ENCODE measurements at places on chromosomes 12 and 14.

- DNase-seq = no peak
Measured at GRCh38 chr12:38890102-38890855, 15.1 kb downstream of the CPNE8 start.

DNA sequence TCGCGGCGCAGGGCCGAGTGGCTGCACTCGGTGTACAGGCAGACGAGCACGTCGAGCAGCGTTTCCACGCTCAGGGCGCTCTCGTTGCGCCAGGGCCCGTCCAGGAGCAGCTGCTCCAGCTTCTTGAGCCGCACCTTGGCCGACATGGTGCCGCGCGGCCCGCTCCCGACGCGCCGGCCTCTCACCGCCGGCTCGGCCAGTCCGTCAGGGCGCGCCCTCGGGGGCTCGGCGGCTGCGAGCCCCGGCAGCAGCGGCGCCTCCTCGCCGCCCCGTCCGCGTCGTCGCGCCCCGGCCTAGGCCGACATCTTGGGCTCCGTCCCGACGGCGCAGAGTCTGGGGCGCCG, 349 bp downstream of the CDC42BPB start:
- no peak for DNase-seq

DNA sequence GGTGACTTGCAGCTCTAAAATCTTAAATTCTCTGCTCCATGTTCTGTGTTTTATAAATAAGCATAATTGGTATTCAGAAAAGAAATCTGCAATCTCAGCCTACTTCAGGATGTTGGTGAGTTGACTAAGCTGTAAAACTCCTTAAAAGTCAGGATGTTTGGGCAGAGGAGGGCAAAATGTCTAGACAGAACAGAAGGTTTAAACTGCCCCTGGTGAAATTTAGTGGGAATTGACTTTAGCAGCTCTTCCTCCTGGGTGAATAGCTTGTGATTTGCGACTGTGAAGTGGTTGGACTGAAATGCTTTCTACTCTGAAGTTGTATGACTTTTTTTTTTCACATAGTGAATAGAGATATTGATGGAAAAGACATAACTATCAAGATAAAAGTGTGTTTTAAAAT, 85.8 kb downstream of the CAND1 start:
- DNase-seq = no peak

DNA sequence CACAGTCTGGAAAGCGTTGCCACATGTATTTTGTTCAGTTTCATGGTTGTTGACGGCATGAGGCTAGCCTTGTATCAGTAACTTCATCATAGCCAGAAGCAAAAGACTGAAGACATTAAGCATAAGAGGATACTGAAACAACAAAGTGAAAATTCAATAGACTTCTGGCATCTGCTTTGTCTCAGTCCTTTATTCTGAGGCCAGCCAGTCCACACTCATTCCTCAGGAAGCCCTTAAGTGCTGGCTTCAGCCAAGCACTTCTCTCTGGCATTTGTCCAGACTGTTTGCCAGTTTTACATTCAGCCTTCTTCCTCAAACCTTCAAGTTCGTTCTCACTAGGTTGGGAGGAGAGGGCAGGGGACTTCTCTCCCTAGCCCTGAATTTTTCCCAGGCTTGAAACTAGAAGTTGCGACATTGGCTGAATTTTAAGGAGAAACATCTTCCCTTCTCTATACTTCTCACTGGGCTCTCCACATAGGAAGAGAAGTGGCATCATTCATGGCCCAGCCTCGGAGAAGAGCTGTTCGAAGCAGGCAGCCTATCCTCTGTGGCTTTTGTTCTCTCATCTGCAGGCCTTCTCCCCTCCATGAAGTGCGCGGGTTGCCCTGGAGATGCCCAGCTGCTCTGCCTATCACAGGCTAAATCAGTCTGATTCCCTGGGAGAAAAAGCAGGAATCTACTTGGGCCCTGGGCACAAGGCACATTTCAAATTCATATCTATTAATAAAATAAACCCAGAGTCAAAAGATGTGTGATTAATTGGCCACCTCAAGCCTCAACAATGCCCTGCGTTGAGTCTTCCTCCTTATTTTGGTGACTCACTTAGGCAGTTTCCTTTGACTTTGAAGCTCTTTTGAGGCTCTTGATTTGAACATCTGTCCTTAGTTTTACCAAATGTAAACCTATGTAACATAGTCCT, 130.9 kb upstream of the PLEKHA5 start:
- DNase-seq = peak; percentile 94

GRCh38 chr14:71206123-71206522, 298.9 kb downstream of the PCNX1 start:
- DNase-seq = no peak

GRCh38 chr14:56953884-56954283, 143.6 kb upstream of the OTX2 start:
- no peak for DNase-seq

DNA sequence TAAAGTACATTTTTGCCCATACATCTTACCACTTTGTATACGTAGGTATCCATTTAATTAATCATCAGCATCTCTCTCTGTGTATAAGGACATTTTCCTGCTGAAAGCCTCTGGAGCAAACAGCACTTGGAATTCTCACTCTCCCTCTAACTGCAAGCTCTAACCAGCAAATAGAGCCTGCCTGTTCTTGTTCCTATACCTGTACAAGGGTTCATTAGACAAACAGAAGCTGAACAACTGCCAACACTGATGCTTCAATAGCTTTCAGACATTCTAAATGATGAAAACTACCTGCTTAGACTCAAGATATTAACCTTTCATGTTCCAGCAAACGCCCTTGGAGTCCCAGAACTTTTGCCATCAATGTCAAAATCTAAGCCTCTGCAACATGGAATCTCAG, 98.0 kb downstream of the KCNH5 start:
- DNase-seq = peak; percentile 11

DNA sequence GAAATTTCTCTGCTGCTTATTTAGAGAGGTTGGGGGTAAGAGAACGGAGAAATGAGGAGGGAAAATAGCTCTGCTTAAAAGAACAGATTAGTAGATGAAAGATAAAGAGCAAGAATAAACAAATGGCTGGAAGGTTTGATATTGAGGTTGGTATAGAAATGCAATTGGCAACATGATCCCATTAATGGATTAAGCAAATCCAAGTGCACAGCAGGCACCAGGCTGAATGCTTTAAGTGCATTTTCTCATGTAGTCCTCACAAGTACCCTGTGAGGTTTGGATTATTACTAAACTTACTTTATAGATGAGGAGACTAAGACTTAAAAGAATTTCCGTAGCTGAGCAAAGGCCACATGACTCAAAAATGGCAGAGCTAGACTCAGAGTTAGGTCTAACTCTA, 76.9 kb upstream of the ATF1 start:
- DNase-seq = no peak

DNA sequence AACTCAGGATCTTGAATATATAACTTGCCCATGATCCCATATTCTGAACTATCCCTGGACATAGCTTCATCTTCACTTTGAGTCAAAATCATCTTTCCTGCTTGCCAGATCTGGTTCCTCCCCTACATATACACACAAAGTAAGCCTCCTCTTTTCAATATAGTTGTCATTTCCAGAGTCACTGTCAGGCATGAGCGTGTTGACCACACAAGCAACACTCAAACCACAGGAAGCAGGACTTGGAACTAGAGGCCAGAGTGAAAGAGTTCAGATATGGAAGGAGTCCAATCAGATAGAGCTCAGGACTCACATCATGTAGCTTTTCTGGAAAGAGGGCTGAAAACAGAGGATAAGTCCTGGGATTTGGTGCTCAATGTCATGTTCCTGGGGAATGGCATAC, 1140.6 kb downstream of the BCL11B start:
- no peak for DNase-seq

DNA sequence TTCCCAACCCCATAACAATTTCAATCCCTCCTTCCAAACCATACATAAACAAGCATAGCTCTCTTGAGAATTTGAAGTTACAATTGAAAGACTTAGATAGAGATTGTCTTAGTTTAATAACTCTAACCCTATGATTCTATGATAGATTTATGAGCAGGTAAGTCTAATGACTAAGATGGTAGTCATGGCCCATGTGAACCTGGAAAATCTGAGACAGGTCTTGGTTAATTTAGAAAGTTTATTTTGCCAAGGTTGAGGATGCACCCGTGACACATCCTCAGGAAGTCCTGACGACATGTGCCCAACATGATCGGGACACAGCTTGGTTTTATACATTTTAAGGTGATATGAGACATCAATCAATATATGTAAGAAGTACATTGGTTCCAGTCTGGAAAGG, 248.8 kb downstream of the KCNH5 start:
- no peak for DNase-seq

GRCh38 chr12:32303174-32303549, 96.2 kb upstream of the FGD4 start:
- DNase-seq = no peak

DNA sequence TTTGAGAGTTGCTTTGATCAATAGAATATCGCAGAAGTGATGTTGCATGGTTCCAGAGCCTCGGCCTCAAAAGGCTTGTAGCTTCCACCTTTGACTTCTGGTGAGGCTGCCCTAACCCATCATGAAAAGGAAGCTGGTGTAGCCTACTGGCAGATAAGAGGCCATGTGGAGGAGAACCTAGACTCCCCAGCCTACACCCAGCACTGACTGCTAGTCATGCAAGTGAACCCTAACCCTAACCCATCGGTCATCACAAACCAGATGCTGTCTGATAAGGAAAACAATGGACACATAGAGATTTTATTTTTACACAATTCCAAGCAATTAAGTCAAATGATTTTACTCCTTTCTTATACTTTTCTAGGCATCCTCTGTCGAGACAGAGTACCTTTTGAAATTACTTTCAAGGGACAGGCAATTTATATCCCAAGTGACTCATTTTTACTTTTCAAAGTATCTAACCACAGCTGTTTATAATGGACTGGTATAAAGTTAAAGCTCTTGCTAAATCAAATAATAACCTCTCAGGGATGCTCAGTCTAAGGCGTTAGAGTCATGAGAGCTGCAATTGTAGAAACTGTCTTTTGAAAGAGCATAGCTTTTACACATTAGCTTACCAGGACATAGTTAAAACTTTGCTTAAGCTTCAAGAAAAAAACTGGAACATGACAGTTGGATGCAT, 17.6 kb downstream of the PTPRB start:
- DNase-seq = no peak

- no peak for DNase-seq
Measured at GRCh38 chr12:70971001-70971794, 50.7 kb upstream of the PTPRR start.

DNA sequence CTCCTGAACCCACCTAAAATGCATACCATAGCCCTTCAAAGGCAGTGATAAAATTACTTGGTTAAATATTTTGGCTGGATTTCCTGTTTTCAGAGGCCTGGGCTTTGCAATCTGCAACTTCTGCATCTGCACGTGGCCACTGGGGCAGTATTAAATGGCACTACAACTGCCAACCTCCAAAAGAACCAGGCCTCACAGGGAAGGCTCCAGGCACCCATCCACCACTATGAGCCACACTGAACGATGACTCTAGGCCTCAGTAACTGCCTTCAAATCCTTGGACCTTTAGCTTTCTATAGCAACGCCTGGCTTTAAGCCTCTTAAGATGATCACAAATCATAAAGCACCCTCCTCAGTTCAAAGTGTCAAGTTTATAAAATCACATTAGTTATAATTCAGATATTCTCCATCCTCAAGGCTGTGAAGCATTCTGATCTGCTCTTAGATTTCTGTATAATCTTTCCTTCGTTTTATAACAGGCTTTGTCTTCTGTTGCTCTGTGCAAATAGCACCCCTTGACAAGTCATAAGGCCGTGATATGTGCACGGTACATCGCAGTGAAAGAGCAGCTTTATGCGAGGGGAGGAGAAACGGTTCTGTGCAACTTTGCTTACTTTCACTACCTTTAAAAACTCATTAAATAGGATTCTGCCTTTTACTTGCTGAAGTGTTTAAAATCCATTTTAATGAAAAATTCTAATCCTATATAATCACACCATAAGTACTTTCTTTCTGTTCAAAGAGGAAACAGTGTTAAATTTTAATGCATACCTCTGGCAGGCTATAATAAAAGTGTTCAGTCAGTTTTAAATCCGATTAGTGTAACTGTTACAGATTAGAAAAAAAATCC, 196.4 kb upstream of the G2E3 start:
- no peak for DNase-seq

DNA sequence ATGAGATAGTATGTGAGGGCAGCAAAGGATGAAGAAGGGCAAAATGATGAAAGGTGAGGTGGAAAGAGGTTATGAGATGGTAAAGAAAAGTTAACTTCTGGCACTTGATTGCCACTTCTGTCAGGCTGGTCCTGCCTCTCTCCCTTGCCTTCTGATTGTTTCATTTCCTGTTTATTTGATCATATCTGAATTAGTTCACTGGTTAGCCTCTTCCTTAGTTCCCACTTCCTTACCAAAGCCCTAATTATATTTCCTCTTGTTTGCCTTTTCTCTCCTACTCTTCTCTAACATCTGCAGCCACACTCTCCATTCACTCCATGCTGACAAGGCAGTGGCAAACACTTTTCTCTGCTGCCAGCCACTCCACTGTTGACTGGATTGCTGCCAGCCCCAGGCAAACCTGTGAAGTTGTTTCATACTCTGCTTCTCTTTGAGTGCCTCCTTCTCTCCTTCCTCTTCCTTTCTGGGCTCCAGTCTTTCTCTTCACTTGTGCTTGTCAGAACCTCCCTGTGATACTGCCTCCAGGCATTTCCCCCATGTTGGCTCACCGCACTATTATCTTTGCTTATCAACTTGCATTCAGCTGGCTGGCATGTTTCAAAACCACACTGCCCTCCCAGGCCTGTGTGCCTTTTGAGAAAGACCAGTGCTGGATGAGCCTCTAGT, 8.1 kb downstream of the PNP start:
- DNase-seq = peak; percentile 89

DNA sequence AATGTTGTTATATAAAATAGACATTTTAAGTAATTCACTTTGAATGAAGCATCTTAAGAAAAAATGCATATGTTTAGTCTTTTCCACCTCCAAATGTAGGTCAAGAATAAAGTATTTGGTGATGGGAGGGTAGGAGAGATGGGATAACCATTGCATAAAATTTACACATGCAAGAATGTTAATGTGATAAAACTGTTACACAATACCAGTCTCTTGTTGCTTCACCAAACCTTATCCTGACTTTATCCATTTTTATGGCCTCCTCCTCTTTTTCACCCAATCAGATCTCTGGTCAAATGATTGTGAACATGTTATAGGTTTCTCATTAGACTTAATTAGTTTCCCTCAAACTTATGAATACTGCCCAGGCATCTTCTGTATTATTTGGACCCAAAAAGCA, 994.5 kb upstream of the FLRT2 start:
- DNase-seq = no peak

- DNase-seq = no peak
Measured at GRCh38 chr12:27913999-27914614, 58.4 kb downstream of the PTHLH start.

DNA sequence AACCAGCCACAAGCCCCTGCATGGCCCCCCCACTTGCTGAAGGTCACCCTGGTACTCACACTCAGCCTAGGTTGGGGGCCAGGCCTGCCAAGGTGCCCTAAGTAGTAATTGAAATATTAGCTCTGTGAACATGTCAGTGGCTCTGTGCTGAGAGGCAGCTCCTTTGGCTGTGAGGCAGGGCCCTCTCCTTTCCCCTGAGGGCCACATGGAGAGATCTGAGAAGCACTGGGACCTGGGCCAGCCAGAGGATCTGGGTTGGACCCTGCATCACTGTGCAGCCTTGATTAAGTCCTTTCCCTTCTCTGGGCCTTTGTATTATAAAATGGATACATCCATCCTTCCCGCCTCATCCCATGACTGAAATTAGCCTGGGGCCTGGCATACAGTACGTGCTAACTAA, 58.0 kb upstream of the FAM222A start:
- DNase-seq = no peak

All from DMS79 (cell line).